ENCODE measurements at places on chromosomes 7 and 10.

GRCh38 chr7:41747961-41748360, 45.1 kb upstream of the INHBA start:
- DNase-seq: no peak

- DNase-seq: peak; percentile 90
Measured at GRCh38 chr7:86643561-86644281, at the start of gene GRM3. GRM3 (plus strand) TSS chr7:86643909; CDS start chr7:86765146, 121,237 bp downstream.

GRCh38 chr7:115635376-115635775, 395.2 kb downstream of the TFEC start:
- no peak for DNase-seq

GRCh38 chr7:106736508-106737201, 75.7 kb upstream of the CCDC71L start:
- DNase-seq: peak; percentile 39

- no peak for DNase-seq
Measured at GRCh38 chr7:81857385-81857784, 87.5 kb upstream of the HGF start.

DNA sequence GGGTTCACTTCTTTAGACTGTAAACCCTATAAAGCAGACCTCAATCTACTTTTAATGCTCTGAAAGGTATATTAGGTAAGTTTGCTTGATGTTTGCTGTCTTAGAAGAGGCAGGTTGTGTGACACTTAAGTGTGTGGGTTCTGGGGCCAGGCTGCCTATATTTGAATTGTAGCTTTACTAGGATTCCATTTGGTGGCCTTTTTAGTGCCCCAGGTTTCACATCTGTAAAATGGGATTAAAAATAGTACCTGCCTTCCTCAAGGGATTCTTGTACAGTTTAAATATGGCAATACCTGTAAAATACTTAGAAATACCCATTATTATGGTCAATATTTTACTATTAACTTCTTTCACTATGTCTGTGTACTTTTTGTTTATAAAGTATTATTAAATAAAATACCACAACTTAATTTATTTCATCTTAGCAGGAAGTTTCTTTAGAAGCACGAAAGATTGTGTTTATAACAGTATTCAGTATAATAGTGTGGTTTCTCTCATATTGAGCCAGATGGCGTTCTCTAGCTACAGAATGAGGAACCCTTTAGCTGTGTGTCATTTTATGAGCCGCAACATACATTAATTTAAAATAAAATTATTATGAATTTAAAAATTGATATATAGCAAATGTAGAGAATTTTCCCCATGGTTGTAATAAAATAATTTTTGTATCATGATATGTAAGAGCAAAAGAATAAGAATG, 94.2 kb downstream of the CDK14 start:
- no peak for DNase-seq

DNA sequence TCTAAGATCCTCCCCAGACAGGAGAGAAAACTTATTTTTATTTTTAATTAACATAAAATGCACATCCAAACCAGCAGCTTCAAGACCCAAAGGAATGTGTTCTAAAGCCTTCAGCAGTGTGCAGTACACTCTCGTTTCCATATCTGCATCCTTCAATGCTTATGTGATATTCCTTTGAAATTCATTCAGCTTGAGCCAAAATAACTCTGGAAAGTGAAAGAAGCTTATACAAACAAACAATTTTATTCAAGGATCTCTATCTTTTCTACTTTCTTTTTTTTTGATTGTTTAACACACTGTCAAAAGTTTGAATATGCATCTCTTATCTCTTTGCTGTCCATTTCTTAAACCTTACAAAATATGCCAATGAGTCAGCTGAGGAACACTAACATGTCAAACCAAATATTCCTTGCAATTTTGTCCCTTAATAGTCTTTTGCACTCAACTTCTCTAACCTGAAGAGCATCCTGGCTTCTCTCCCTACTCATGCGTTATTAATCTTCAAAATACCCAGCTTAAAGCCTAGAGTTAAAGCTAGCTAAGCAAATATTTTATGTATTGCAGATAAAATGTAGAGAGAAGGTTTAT, 124.3 kb downstream of the THSD7A start:
- DNase-seq: no peak

GRCh38 chr7:149828357-149829309, 9.5 kb upstream of the ZNF862 start:
- DNase-seq: no peak

- no peak for DNase-seq
Measured at GRCh38 chr7:4307316-4308204, 374.5 kb upstream of the FOXK1 start.

- DNase-seq: no peak
Measured at GRCh38 chr7:149409895-149410294, 51.0 kb downstream of the ZNF777 start.

DNA sequence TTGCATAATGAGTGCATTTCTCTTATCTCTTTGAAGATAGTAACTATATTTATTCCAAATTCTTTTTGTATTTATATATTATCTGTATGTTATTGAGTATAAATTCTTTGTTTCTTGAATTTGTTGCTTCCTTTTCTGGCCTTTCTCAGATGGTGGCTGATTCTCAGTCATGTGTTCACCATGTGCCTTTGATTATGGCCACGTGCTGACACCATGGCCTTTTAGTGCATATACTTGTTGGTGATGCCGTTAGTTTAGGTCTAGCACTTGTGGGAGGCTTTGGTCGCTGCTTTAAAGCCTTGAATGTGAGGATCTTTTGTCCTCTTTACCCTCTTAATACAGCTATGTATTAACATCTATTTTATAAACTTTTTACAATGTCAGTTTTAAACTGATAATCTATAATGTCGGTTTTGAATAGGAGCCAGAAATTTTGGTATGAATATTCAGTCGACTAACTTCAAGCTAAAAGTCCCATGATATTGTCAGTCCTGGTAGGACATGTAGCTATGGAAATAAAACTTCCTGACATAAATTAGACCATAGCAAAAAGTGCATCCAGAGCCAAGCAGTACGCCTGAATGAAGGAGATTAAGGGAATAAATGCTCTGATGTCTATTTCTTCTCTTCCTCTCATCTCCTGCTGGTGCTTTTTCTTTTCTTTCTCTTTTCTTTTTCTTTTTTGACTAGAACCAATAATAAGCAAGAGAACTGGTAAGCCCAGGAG, 130.3 kb downstream of the GNAI1 start:
- no peak for DNase-seq

GRCh38 chr10:90920986-90921666, at the start of gene ANKRD1:
ANKRD1 (minus strand) TSS chr10:90921087; CDS start chr10:90921027, 60 bp downstream.
- no peak for DNase-seq

DNA sequence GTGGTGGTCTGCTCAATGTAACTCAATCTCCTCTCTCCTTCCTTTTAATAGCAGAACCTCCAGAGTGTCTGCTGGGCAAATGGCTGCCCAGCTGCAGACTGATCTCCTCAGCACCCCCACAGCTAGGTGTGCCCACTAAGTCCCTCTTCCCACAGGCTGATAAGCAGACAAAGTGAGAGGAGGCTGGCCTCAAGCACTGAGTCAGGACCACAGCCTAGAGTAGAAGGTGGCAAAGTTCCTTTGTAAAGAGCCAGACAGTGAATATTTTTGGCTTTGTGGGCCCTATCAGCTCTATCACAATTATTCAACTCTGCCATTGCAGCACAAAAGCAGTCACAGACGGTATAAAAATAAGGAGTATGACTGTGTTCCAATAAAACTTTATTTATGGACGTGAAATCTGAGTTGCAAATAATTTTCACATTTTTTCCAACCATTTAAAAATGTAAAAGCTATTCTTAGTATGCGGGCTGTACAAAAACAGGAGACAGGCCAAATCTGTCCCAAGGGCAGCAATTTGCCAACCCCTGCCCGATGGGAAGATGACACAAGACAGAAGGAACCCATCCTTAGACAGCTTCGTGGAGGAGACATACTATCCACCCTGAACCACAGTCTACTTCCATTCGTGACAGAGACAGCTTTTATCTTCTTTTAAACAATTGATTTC, 23.4 kb downstream of the JAZF1 start:
- no peak for DNase-seq

DNA sequence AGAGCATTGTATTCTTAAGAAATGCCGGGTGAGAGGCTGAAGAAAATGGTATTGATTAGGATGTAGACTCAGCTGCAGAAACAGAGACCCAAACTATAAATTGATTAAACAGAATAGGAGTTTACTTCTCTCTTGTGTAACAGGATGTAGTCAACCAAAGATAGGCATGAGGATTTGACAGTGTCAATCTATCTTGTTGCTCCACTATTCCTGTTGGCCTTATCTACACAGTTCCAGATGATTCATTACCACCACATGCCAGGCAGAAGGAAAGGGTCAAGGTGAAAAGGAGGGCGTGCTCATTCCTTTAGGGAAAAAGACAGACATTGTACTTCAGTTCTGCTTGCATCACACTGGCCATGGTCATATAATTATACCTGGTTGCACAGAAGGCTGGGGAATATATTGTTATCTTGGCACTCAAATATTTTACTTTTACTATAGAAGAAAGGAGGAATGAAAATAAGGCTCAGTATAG, 11.9 kb upstream of the DMTF1 start:
- DNase-seq: no peak

- no peak for DNase-seq
Measured at GRCh38 chr7:411677-412312, 107.9 kb downstream of the PDGFA start.

GRCh38 chr10:112229901-112230300, 46.3 kb upstream of the GPAM start:
- DNase-seq: no peak

GRCh38 chr7:11473807-11474424, 358.1 kb downstream of the THSD7A start:
- no peak for DNase-seq

- no peak for DNase-seq
Measured at GRCh38 chr7:120874722-120875121, 16.8 kb upstream of the TSPAN12 start.

- no peak for DNase-seq
Measured at GRCh38 chr7:38281266-38281665, 7.8 kb upstream of the TARP start.

DNA sequence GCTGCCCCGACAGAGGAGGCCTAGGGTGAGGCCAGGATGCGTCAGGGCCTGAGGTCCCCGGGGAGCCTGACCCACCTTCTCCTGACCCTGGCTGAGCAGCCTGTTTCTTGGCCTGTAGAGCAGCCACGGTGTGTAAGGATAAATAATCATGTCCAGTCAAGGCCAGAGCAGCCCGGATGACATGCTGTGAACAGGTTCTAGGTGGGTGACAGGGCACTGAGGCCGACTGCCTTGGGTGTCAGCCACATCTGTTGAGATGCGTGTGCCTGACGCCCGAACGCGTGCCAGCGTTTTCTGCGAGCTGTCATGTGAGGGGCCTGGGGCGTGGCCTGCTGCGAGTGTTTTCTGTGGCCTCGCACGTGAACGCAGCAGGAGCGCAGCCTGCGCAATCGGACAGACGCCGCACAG, 118.3 kb downstream of the FAM53B start:
- no peak for DNase-seq
